HFF-Myc (cell line): ENCODE measurements at places on chromosomes 12 and 14.

DNA sequence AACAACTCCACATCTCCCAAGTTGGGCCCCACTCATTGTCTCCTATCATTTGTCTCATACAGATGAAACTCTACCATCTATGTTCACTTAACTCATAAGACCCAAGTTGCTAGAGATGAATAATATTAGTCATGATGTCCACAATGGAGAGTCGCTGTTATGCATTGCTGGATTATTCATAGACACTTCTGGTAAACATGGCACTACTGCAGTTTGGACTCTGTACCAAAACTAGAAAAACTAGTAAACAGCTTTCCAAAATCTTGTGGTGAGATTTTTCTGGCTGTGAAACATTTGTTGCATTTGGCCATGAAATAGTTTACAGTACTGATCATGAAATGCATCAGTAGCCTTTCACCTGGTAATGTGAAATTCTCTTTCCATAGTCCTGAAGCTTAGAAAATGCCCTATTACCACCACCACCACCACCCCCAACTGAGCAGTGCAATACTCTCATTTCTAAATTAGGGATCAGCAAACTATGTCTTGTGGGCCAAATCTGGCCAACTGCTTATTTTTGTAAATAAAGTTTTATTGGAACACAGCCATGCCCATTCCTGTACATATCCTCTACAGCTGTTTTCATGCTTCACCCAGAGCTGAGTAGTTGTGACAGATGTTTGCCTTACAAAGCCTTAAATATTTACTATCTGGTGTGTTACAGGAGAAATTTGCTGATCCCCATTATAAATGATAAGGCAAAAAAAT lies 236.5 kb downstream of the DPF3 start:
- DNase-seq: no peak

DNA sequence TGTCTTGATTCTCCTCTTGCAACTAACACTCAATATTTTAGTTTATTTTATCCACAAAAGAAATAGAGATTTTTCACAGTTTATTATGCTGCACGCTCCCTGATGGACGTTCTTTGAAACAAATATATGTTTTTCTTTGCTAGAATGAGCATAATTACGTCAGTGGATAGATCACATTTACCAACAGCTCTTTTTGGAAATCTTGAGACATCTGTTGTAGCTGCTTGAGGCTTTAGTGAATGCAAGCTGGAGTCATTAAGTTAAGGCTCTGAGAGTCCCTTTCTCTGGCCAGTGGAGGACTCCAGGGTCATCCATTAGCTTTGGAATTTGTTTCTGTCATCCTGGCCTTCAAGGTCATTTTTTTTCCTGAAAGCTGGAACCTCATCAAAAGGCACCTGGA lies 405.6 kb upstream of the TMEM132C start:
- DNase-seq: no peak

DNA sequence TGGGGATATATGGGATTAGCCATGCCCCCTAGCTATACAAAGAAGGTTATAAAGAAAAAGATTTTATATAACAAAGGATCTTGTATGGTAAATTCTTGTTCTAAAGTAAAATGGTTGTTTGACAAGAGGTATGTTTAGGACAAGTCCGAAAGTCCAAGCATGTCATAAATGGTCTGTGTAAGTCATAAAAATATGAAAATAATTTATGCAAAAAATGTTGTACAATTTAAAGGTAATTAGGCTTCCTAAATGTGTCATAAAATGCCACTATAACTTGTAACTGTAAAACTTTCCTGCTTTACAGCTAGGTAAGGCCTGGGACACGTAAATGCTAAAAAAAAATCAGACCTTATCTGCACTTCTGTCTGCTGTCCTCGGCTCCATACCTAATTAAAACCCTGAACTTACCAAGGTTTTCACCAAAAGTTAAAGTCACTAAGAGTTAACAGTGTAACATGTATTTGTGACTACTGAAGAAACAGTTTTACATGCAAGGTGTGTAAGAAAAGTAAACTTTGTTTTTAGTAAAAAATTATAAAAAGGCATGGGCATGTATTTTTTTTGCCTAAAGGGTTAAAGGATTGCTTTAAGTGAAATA lies 110.0 kb upstream of the RESF1 start:
- no peak for DNase-seq

DNA sequence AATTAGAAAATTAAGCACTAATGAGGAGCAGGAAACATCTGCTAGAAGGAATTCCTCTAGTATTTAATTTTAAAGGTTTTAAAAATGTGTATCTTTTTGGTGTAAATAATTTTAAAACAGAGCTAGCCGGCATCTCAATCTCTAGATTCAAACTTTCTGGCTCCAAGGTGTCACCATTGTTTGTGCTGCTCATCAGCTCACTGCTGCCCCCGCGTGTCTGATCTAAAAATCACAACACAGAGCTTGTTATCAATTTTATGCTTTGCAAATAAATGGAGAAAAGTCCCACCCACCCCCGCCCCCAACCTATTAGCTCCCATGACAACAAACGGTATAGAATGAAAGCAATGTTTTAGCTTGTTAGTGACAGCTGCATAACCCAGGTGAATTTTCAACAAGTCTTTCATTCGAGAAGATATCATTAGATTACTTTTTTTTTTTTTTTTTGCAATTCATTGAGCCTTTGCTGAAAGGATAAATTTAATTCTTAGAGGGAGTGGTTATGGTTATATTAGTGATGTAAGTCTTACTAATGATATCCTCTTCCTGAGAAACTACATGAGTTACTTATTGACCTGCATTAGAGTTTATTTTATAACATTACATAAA lies 11.3 kb upstream of the ABHD12B start:
- DNase-seq: peak; percentile 70

DNA sequence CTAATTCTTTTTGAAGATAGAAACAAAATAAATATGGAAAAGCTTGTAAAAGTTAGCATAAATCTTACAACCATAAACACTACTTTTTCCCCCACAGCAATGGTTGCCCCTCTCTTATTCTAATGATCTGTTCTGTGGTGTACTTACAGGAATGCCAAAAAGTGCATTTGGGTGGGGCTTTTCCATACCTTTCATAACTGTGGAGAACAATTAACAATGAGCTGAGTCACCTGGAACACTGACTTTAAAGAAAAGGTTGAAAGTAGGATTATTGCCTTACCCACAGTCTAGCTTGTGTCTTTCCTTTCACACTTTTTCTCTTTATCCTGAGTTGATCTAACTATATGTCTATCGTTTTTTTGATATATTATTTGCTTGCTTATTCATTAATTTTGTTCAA lies 86.9 kb downstream of the TPH2 start:
- no peak for DNase-seq

DNA sequence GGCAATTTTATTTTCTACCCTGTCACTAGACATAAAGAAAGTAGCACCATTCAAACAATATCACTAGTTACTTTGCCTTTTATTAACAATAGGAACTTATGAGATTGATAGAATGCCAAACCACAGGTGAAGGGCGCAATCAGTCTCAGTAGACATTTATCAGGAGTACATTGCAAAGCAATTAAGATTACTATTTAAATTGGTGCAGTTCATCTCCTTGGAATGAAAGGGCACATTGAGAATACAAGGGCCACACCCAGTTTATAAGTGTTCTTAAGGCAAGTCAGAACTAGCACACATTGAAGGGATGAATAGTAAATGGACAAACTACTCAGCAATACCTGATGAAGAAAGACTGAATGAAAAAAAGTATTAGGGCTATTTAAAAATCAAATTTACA lies 601.4 kb downstream of the C12orf50 start:
- no peak for DNase-seq

DNA sequence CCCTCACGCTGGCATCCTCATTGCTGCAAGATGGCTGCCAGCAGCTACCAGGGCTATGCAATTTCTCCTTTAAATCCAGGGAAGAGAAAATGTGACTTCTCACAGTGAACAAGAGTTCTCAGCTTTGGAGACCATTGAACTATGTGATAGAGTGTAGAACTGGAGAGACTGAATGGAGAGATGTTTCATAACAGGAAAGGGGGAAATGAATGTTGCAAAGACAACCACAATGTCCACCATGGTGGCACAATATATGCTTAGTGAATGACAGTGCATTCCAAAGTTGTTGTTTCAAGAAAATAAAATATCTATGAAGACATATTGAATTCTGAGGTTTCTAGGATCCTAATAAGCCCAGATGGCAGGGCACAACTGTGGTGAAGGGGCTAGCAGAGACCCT lies 13.2 kb upstream of the COCH start:
- DNase-seq: no peak

DNA sequence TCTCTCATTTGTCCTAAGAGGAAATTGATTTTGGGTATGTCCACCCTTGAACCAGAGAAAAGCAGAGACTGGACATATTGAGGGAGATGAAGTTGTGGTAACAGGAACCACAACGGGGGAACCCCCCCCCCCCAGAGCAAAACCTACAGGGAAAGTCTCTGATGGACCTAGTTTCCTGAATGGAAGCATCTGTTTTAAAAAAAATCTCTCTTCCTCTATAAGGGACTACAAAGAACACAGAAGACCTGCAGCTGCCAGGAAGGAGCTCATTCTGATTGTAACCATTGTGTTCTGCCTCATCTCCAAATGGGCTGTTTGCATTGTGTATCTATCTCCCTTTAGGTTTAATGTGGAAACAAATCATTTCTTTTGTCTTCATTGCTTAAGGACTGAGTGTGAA lies 13.4 kb downstream of the C1S start:
- no peak for DNase-seq

DNA sequence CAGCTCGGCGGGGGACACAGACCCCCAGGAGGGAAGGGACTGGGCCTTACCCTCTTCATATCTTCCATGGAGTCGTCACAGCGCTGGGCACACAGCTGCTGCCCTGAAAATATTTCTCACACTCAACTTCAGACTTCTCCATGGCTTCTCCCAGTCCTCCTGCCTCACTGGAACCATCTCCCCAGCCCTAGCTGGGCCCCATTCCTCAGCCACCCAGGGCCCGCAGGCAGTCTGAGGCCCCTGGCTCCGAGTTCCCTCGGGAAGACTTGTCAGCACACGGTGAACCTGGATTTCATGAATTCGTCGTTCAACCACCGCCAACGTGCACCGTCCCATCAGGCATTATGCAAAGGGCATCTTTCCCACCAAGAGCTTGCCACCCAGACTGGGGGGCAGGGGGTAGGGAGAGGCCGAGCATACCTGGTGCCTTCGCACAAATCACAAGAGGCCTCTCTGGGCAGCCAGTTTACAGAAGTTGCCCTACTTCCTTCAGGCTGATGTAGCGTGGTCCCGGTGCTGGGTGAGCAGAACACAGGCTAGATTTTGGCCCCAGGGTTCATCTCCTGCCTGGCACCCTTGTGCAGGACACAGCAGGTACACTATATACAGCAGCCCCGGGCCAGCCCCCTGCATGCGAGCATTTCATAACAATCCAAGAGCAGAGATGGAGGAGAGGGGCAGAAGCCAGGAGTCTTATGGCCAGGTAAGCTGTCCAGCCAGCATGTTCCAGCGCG lies 44.2 kb downstream of the LTBP2 start:
- no peak for DNase-seq

- no peak for DNase-seq
Measured at GRCh38 chr12:132608231-132609171, 1.9 kb downstream of the LRCOL1 start.

DNA sequence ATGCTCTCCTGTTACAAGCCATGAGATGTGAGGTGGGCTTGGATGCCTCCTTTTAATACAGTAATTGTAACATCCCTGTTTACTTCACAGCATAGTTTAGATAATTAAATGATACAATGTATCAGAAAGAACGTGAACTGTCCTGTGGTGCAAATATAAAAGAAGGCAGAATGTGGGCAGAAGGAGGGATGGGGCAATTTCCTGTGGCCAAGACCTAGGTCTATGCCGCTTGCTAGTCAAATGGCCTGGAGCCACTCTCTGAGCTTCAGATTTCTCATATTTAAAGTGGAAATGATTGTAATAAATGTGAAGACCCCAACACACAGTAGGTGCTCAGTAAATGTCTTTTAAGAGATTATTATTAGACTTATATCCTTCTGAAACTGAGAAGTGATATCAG lies 24.0 kb upstream of the EVL start:
- no peak for DNase-seq

DNA sequence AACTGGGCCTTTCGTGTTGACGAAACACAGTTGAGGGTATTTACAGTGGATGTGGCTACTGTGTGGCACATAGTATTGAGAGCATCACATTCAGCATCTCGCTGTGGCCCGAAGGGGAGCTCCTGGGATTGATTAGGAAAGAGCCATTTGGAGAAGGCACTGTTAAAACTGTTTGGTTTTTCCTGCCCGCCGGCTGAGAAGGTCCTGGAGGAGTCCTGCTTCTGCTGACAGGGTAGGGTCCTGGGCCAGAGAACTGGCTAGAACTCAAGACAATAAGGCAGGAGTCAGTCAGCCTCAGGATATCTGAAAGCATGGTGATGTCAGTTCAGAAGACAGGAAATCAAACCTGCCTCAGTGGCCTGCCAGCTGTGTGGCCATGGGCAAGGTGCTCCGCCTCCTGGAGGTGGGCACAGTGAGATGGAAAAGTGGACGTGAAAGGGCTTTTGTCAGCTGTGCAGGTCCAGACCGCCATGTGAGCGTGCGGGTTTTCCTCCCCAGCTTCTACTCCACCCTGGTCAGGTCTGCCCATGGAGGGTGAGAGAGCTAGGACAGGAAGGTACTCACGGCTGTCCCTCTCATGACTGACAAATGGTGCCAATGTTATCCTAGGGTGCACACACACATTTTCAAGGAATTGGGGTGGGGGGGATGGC lies 92.3 kb downstream of the NTF3 start:
- DNase-seq: no peak

DNA sequence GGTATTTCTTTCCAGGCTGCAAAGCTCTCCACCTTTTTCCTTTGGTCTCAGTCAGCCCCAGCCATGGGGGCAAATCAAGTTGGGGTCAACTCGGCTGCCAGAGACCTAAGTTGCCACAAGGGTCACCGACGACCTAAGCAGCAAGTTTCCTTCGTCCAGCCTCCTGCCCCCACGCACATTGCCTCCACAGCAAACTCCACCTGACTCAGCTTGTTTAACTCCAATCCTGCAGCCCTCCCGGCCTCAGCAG lies 767 bp upstream of the KCNMB4 start:
- DNase-seq: no peak

DNA sequence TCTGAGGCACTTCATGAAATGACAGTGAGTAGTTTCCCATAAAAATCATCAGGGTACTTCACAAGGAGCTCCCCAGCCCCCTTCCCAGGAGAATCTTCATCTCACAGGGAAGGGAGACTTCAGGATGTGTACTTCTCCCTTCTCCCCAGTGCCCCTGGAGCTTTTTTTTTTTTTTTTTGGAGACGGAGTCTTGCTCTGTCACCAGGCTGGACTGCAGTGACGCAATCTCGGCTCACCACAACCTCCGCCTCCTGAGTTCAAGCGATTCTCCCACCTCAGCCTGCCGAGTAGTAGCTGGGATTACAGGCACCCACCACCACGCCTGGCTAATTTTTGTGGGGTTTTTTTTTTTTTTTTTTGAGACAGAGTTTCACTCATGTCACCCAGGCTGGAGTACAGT lies 10.4 kb downstream of the ITPK1 start:
- DNase-seq: no peak
